Kidney glomerular epithelial cell (primary cell): ENCODE measurements at places on chromosomes 12 and 14.

GRCh38 chr12:124993626-124994436 is at the start of gene BRI3BP:
Gene BRI3BP, plus strand, starts transcription at chr12:124993645. Its CDS starts 146 bp downstream, at chr12:124993791.
- DNase-seq = peak; percentile 35

- no peak for DNase-seq
Observed at GRCh38 chr12:122840580-122841513, 5.6 kb downstream of the HIP1R start.

- DNase-seq = no peak
Observed at GRCh38 chr12:56897844-56898361, 36.3 kb downstream of the SDR9C7 start.

DNA sequence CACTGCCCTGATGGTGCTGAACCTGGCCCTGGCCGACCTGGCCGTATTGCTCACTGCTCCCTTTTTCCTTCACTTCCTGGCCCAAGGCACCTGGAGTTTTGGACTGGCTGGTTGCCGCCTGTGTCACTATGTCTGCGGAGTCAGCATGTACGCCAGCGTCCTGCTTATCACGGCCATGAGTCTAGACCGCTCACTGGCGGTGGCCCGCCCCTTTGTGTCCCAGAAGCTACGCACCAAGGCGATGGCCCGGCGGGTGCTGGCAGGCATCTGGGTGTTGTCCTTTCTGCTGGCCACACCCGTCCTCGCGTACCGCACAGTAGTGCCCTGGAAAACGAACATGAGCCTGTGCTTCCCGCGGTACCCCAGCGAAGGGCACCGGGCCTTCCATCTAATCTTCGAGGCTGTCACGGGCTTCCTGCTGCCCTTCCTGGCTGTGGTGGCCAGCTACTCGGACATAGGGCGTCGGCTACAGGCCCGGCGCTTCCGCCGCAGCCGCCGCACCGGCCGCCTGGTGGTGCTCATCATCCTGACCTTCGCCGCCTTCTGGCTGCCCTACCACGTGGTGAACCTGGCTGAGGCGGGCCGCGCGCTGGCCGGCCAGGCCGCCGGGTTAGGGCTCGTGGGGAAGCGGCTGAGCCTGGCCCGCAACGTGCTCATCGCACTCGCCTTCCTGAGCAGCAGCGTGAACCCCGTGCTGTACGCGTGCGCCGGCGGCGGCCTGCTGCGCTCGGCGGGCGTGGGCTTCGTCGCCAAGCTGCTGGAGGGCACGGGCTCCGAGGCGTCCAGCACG is 4.7 kb downstream of the LTB4R start:
- no peak for DNase-seq

DNA sequence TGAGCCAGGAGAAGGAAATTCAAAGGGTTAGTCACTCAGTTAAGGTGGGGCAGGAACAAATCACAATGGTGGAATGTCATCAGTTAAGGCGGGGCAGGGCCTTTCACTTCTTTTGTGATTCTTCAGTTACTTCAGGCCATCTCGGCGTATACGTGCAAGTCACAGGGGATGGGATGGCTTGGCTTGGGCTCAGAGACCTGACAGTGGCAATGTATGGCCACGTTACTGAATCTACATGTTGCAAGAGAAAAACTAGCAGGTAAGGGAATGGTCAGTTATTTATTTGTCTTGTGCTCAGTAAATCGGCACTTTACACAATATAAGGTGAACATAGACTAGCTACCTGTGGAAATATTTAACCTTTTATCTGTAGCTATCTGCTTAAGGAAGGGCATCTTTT is 11.9 kb downstream of the SLCO1B3 start:
- no peak for DNase-seq

DNA sequence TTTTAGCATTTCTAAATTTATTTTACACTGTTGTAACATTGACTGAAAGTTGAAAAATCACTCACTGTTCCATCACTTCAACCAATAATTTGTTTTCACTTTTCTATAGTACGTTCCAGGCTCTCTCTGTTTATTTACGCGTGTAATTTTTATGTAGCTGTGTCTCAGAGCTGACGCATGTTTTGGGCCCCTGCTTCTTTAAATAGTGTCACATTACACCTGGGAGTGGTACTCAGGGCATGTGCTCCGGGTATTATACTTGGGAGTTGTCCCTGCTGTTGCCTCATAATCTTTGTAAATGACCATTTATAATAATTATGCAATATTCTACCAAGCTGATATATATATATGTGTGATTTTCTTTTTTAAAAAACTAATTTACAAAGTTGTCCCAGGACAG is 132.8 kb upstream of the CPM start:
- no peak for DNase-seq

DNA sequence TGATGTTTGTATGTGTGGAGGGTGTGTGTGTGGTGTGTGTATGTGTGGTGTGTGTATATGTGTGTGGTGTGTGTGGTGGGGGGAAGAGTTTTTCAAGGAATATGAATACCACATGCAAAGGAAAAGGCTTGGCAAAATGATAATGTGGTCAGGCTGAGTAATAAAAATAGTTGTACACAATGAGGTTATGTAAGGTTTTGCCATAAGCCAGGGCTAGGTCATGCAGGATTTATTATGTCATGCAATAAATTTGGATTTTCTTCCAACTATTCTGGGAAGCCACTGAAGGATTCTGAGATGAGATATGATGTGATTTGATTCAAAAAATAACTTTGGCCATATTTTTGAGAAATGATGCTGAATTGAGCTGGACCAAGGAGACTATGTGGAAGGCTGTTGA is 1191.6 kb upstream of the SEL1L start:
- no peak for DNase-seq

DNA sequence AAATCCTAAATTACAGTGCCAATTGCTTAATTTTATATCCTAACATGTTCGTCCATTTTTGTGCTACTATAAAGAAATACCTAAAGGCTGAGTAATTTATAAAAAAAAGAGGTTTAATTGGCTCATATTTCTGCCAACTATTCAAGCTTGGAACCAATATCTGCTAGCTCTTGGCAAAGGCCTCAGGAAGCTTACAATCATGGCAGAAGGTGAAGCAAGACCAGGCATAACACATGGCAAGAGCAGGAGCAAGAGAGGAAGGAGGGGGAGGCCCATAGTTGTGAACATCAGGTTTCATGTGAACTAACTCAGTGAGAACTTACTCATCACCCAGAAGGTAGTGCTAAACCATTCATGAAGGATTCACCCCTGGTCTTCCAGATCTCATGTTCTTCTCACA is 494.3 kb downstream of the CCER1 start:
- no peak for DNase-seq
